ENCODE measurements at places on chromosomes 1 and 21.

GRCh38 chr1:224534731-224535130 lies 81.4 kb upstream of the CNIH3 start:
- H3K4me1 ChIP-seq: no peaks in the 10 kb centered on the region
- no peak overlapping the region for H3K27ac ChIP-seq
- no peaks in the 10 kb centered on the region for H3K27me3 ChIP-seq
- no peak for DNase-seq

DNA sequence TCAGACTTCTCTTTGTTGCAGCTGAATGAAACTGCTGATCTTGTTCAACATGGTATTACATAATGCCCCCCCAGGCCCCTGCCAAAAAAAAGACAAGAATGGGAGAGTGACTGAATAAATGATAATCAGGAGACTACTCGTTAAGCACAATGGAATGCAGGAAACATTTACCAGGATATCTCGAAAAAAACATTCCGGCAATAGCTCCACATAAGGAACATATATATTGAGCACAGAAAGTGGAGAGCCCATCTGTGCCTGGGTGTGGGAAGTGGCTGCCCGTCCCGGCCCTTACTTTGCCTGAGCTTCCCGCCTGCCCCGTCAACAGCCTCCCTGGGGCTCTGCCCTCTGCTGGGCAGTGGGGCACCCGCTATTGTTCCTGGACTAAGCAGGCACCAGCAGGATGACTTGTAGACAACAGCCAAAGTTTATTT lies 13.3 kb downstream of the TRIM11 start:
- no peak overlapping the region for H3K4me3 ChIP-seq
- no peak overlapping the region for H3K27ac ChIP-seq
- H3K36me3 ChIP-seq: peaks cover 42% of the 10 kb centered on the region
- no peak for DNase-seq
- no peaks in the 10 kb centered on the region for H3K4me1 ChIP-seq
- H3K27me3 ChIP-seq: no peaks in the 10 kb centered on the region

- no peaks in the 10 kb centered on the region for H3K27me3 ChIP-seq
- H3K4me3 ChIP-seq: no peak overlapping the region
- no peak overlapping the region for H3K27ac ChIP-seq
- no peak for DNase-seq
- H3K36me3 ChIP-seq: peaks cover 14% of the 10 kb centered on the region
- H3K4me1 ChIP-seq: peaks cover 27% of the 10 kb centered on the region
These were observed 4.4 kb upstream of the ELF3 start for GRCh38 chr1:202005958-202006357.

DNA sequence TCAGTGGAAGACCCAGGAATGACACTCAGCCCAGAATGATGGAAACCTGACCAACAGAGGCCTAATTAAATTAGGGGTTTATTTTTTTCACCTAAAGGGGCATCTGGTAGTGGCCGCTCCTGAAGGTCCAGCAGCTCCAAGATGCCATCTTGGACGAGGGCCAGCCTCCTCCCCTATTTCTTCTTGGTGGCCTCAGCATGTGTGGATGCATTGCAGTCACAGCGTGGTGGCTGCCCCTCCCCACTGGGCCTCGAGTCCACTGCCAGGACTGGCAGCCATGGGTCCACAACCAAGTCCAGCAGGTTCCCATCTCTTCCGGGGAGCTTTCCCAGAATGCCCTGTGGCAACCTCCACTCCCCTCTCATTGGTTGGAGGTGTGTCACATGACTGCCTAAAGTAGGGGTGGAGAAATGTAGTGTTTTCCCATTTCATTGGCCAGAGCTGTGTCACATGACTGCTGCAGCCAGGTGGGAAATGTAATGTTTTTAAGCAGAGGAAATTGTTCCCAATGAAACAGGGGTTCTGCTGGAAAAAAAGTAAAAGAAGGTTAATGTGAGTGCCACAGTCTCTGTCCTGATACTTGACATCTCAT lies 628.2 kb downstream of the PTPRU start:
- no peak overlapping the region for H3K27ac ChIP-seq
- H3K4me3 ChIP-seq: no peak overlapping the region
- no peaks in the 10 kb centered on the region for H3K4me1 ChIP-seq
- DNase-seq: no peak
- no peaks in the 10 kb centered on the region for H3K27me3 ChIP-seq

GRCh38 chr21:34609244-34609932 lies 5.5 kb downstream of the RCAN1 start:
- H3K27ac ChIP-seq: no peak overlapping the region
- H3K27me3 ChIP-seq: peaks cover 21% of the 10 kb centered on the region
- H3K36me3 ChIP-seq: no peaks in the 10 kb centered on the region
- no peak for DNase-seq
- no peaks in the 10 kb centered on the region for H3K4me1 ChIP-seq

GRCh38 chr1:18032172-18032859 lies 75.3 kb upstream of the IGSF21 start:
- DNase-seq: no peak
- no peak overlapping the region for H3K27ac ChIP-seq
- peaks cover 4% of the 10 kb centered on the region for H3K27me3 ChIP-seq

- no peaks in the 10 kb centered on the region for H3K27me3 ChIP-seq
- no peaks in the 10 kb centered on the region for H3K36me3 ChIP-seq
- no peaks in the 10 kb centered on the region for H3K4me1 ChIP-seq
- H3K27ac ChIP-seq: no peak overlapping the region
- no peak for DNase-seq
- H3K4me3 ChIP-seq: no peak overlapping the region
These were observed 108.8 kb downstream of the PAX7 start for GRCh38 chr1:18739408-18739807.

GRCh38 chr1:111148376-111148881 lies 8.4 kb downstream of the CEPT1 start:
- no peaks in the 10 kb centered on the region for H3K27me3 ChIP-seq
- H3K36me3 ChIP-seq: peaks cover 41% of the 10 kb centered on the region
- H3K4me1 ChIP-seq: no peaks in the 10 kb centered on the region

DNA sequence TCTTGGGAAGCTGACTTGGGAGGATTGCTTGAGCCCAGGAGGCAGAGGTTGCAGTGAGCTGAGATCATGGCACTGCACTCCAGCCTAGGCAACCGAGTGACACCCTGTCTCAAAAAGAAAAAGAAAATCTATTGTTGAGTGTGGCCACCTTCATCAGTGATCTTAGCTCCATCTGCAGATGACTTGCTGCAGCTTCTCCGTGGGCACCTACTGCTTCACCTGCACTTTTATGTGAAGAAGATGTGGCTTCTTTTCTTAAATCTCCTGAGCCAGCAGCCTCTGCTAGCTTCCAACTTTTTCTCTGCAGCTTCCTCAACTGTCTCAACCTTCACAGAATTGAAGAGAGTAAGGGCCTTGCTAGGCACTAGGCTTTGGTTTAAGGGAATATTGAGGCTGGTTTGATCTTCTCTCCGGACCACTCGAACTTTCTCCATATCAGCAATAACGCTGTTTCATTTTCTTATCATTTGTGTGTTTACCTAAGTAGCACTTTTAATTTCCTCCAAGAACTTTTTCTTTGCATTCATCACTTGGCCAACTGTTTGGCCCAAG lies 28.0 kb downstream of the AGPAT3 start:
- H3K4me3 ChIP-seq: no peak overlapping the region
- no peaks in the 10 kb centered on the region for H3K27me3 ChIP-seq

- H3K36me3 ChIP-seq: peaks cover 40% of the 10 kb centered on the region
- peak overlapping the region; percentile 94 for H3K4me3 ChIP-seq
- H3K4me1 ChIP-seq: no peaks in the 10 kb centered on the region
These were observed 749 bp downstream of the AKIRIN1 start for GRCh38 chr1:38991638-38992411.
